Chondrocyte (in vitro differentiated cells): ENCODE measurements at places on chromosomes 5 and 9.

DNA sequence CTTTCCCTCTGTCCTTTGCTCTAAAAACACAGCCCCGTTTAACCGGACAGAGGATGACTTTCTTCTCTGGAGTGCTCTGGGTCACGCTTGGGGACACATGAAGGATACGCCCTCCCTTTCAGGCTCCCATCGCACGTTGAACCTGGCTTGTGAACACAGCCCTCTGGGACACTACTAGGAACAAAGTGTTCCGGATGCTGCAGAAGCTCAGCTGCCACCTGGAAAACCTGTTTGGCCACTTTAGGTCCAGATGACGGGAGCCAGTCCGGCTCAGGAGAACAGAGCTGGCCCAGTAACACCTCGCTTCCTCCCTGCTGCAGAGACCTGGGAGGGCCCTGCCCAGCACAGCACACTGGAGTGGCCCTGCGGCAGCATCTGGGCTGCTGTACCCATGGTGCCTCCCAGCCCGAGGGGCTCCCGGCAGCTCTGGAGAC is 60.1 kb downstream of the GADD45G start:
- peak; percentile 72 for DNase-seq

DNA sequence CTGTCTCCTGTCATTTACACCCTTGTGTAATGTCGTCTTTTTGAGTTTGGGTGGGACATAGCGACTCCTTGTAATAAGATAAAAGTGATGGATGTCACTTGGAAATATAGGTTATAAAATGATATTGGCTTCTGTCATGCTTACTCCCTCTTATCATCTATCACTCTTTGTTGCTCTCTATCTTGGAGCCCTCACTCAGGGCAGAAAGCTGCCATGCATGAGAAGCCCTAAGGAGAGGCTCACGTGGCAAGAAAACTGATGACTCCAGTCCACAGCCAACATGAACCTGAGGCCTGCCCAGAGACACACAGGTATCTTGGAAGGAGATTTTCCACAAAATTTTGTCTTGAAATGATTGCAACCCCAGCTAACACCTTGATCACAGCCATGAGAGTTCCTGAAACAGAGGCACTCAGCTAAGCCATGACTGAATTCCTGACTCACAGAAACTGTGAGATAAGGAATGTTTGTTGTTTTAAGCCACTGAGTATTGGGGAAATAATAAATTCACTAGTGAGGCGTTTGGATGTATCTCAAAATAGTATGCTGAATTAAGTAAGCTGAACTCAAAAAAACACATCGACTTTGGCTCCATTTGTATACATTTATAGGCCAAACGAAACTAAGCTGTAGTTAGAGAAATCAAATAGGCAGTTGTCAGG is 216.7 kb downstream of the CDH18 start:
- no peak for DNase-seq

DNA sequence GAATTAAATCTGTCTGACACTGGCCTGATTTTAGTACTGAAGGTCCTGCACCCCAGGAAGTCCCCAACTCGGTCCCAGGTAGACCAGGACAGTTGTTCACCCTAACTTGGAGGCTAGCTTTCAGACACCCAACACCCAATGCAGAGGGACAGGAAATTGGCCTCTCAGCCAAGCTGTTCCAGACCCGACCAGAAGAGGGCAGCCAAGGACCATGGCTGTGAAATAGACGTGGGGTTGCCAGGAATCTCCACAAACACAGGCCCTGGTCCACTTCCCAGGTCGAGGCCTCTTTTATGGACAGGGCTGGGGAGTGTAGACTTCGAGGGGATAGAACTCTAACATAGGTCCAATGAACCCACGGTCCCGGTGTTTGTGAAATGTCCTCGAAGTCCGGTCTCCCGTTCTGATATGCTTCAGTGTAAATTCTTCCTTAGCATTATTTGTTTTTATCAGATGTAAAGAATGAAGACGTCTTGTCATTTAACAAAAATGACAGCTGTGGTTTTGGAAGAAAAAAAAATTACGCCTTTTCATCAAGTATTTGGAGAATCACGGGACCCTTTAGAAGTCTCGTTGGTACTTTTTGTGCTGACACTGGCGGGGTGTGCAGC is 260.3 kb upstream of the ADAMTS16 start:
- no peak for DNase-seq

GRCh38 chr5:109690242-109690974 is 681 bp downstream of the MAN2A1 start:
- peak; percentile 92 for DNase-seq

GRCh38 chr5:180301253-180301652 is 9.4 kb upstream of the MAPK9 start:
- no peak for DNase-seq

DNA sequence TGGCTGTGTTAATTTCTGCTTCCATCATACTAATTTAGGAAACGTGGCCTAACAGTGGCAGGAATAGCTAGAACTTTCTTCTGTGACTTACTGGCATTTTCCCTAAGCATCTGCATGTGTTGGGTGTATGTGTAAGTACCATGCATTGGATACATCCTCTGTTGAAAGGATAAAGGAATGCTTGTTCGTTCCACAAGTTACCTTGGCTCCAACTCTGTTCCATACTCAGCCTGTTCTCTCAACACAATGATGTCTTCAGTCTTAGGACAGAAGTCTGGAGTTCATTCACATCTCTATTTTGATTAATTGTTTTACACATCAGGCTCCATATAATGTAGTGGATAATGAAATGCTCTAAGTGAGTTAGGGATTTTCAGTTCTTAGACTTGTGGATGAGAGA is 190.1 kb upstream of the DMRT1 start:
- DNase-seq, result no peak

GRCh38 chr5:150318613-150319483 is 16.1 kb upstream of the ARSI start:
- peak; percentile 60 for DNase-seq

DNA sequence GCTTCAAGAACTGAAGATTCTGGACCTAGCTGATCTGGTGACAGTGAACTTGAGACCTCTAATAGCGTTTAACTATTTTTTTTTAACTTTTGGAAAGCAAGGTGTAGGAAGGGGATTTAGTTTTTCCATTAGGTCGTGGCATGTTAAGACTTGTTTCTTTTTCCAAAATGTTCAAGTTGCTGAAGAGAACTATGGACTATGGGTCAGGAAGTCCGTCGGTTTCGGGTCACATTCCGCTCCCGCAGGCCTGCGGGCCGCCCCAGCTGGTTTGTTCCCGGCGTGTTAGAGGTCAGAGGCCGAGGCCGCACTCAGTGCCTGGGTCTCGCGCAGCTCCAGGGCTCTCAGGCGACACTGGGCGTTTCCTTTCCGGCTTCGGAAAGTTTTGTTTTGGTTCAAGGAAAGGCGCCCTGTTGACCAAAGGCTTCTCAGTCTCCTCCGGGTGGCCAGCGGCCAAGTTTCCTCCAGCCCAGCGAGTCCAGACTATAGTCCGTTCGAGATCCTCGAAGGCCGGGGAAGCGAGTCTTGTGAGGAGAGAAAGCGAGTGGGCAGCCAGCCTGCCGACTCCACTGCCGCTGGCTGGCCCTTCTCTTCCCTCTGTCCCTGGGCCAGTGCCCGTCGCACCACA is 586 bp upstream of the FCHO2 start:
- peak; percentile 86 for DNase-seq

DNA sequence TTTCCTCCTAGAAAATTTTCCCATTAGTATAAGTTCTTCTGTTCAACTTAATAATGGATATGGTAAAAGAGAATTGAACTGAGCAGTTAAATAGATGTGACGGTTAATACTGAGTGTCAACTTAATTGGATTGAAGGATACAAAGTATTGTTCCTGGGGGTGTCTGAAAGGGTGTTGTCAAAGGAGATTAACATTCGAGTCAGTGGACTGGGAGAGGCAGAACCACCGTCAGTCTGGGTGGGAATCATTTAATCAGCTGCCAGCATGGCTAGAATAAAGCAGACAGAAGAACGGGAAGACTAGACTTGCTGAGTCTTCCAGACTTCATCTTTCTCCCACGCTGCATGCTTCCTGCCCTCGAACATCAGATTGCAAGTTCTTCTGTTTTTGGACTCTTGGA is 689.6 kb upstream of the CDH10 start:
- no peak for DNase-seq
